ENCODE measurements at places on chromosomes 1 and 21.

GRCh38 chr1:25148673-25149300, 83.5 kb downstream of the SYF2 start:
- no peak for DNase-seq

- DNase-seq, result no peak
Measured at GRCh38 chr1:29354511-29355098, 118.3 kb downstream of the PTPRU start.

- DNase-seq, result no peak
Measured at GRCh38 chr1:172549621-172550280, 16.8 kb downstream of the SUCO start.

GRCh38 chr1:9558271-9558945, 19.1 kb downstream of the SLC25A33 start:
- DNase-seq, result no peak

Measured in stimulated activated naive CD4-positive, alpha-beta T cell treated with Interleukin-2 at 50 U/mL for 16 hours (primary cell).